HFFc6 (cell line): ENCODE measurements at places on chromosomes 2 and 18. TPM values are rescaled to one million over a fixed set of nuclear protein-coding genes. Genes with fewer than 3 reads are reported as not detected.
A peak's percentile ranks its signal among the peaks of the same experiment; 100 is the strongest.

DNA sequence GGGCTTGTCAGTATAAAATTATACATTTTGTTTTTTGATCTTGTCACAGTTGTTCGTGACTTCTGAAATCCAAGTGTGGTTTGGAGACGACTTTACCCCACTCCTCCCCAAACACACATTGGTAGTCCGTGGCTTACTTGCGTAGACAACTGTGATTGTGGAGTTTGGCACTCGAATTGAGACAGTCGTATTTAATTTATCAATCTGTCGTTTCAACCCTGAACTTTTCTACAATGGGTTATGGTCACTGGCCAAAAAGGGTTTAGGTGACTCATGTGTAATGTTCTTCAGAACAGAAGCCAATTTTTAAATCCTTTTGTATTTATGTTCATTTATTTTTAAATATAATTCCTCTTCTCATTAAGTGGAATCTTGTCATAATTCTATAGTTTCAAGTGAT lies 129.9 kb downstream of the SPTBN1 start:
- H3K4me3 ChIP-seq = no peak overlapping the region
- peaks cover 12% of the 10 kb centered on the region for H3K36me3 ChIP-seq
- H3K4me1 ChIP-seq = peaks cover 54% of the 10 kb centered on the region
- H3K27me3 ChIP-seq = peaks cover 3% of the 10 kb centered on the region; the same call in 1 of the 2 replicates

- H3K4me1 ChIP-seq = peaks cover 10% of the 10 kb centered on the region; the same call in 1 of the 2 replicates
- no peak overlapping the region for H3K27ac ChIP-seq
- H3K27me3 ChIP-seq = no peaks in the 10 kb centered on the region
- H3K4me3 ChIP-seq = no peak overlapping the region
Measured at GRCh38 chr18:991441-991840, 86.8 kb downstream of the ADCYAP1 start.

- peaks cover 2% of the 10 kb centered on the region; the same call in 1 of the 2 replicates for H3K27me3 ChIP-seq
- H3K27ac ChIP-seq = no peak overlapping the region
- no peak overlapping the region for H3K4me3 ChIP-seq
- H3K4me1 ChIP-seq = no peaks in the 10 kb centered on the region
- no peaks in the 10 kb centered on the region for H3K36me3 ChIP-seq
Measured at GRCh38 chr2:65749545-65749944, 317.1 kb upstream of the SPRED2 start.

DNA sequence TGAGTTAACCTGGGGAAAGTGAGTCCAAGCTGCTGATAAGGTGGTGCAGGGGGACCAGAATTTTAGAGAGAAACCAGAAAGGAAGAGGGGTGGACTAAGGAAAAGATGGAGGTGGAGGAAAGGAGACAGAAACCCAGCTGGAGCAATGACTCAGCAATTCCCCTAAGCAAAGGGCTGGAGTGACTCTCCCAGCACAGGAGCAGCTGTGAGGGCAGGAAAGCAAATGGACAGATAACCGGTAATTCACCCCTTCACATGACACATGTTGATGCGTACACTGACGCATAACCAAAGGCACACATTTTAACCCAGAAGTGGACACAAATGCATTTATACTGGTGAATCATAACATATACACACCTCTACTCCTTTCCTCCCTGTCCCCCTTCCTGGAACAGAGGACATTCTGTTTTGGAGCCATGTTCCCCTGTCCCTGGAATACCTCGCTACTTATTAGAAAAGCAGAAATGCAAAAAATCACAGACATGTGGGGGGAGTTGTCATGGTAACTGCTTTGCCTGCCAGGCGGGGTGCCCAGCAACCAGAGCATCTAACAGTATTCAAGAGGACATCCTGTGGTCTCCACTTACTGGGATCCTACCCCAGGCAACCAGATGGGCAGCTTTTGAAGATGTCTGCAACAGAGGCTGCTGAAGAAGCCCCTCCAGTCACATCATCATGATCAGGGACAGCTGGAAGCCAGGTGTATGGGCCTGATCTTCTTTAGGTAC lies 4.7 kb downstream of the CDK5R2 start:
- 0 out of 2 replicates have a peak, but pooled peaks cover 4% of the 10 kb centered on the region for H3K36me3 ChIP-seq
- DNase-seq = peak; percentile 82
- H3K4me3 ChIP-seq = peak overlapping the region; percentile 52
- peaks cover 21% of the 10 kb centered on the region for H3K4me1 ChIP-seq
- H3K27ac ChIP-seq = peak overlapping the region; percentile 68

- peaks cover 29% of the 10 kb centered on the region for H3K36me3 ChIP-seq
- peaks cover 82% of the 10 kb centered on the region for H3K4me1 ChIP-seq
- DNase-seq = no peak
- peak overlapping the region; percentile 93 for H3K4me3 ChIP-seq
Measured at GRCh38 chr2:75558136-75558535, 2.6 kb downstream of the EVA1A start.

DNA sequence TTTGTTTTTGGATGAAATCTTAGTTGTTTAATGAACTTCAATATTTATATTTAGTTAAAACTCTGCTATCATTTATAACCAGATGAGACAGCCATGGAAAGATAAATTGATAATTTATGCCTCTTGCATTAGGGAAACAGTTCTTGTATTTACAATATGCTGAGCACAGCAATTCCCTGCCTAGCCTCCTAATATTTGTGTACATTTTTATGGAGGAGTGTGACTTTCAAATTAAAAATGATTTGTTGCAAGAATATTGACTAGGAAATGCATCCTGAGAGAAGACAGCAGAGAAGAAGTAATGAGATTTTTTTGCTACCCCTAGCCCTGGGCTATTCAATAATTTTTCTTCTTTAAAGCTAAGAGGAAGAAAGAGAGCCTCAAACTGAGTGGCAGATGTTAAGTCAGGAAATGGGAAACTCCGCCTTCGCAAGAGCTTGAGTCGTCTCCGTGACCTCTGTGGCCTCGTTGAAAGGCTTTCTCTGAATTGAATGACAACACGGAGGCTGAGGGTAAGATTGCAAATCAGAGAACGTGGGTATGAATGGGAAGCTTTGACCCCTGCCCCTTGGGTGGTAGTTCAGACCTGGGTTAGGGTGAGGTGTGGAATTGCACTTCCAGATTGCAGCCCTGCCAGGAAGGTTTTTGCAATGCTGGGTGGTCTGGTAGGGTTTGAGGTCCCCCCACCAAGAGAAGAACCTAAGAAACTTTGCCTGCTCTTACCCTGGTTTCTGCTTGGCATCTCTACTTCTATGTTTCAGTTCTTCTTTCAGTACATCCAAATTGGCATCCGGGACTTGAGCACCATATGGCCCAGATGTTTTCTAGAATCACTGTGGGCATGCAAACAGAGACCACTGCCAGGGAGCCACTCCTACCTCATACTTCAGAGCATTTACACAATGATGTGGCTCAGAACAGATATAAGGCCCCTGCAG lies 210.3 kb upstream of the RBMS1 start:
- peaks cover 6% of the 10 kb centered on the region for H3K36me3 ChIP-seq
- no peak for DNase-seq
- no peak overlapping the region for H3K27ac ChIP-seq
- peaks cover 43% of the 10 kb centered on the region for H3K4me1 ChIP-seq
- H3K27me3 ChIP-seq = peaks cover 4% of the 10 kb centered on the region
- no peak overlapping the region for H3K4me3 ChIP-seq

Gene IRS1
- total RNA-seq = 35.6 to 45.6 TPM (median 36.1 TPM) in 3 replicates

Gene SMARCAL1
- 25.6 and 28.8 TPM in 2 replicates for total RNA-seq
